H9 (cell line): ENCODE measurements at places on chromosomes 3 and 15. TPM values are rescaled to one million over a fixed set of nuclear protein-coding genes. Genes with fewer than 3 reads are reported as not detected.

DNA sequence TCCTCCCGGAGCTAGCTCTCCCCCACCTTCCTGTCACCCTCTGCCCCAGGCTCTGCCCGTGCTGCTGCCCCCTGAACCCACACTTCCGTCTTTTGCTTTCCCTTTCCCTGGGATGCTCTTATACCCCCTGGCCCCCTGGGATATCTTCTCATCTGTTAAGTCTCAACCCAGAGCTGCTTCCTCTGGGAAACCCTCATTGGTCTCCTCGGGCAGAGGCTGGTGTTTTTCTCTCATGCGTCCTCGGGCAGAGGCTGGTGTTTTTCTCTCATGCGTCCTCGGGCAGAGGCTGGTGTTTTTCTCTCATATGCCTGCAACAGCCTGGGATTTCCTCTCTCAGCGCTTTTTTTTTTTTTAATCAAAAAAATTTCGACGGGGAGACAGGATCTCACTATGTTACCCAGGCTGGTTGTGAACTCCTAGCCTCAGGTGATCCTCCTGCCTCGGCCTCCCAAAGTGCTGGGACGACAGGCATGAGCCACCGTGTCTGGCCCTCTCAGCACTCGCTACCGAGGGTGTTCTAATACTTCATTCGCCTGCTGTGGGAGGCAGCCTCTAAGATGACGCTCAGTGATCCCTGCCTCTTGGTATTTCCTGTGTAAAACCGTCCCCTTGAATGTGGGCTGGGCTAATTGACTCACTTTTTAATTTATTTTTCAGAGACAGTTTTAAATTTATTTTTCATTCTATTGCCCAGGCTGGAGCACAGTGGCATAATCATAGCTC, 62.7 kb upstream of the TFRC start:
- H3K27ac ChIP-seq: no peak overlapping the region
- no peaks in the 10 kb centered on the region for H3K27me3 ChIP-seq
- DNase-seq: no peak
- peaks cover 3% of the 10 kb centered on the region; the same call in 1 of the 2 replicates for H3K4me1 ChIP-seq

DNA sequence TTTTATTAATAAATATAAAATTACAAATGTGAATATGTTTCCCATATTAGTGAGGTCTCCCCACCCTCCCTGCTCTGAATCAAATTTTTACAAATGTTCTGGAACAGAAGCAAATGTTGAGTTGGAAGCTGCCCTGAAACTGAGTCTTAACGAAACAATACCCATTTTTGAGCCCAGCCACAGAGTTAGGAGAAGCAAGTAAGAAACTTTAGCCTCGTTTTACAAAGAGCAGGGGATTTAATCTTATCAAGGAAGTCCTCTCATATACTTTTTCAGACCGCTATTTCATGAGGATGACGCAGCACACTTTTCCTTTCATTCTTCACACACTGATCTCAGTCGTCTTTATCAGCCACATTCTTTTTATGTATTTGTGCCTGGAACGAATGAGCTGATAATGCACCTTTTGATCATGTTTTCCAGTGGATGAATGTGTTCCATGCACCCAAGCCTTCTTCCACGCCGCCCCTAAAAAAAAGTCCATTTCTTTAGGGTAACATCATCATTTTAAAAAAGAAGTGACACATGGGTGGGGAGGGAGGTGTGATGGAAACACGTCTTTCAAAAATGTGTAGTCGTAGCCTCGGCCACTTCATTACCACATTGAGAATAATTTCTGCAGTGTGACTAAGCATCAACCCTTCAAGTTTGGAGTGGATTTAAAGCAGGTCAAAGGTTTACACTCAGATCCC, 48.1 kb downstream of the SETMAR start:
- no peak overlapping the region for H3K4me3 ChIP-seq
- no peak for DNase-seq
- H3K4me1 ChIP-seq: no peaks in the 10 kb centered on the region
- no peaks in the 10 kb centered on the region for H3K27me3 ChIP-seq
- H3K27ac ChIP-seq: no peak overlapping the region

DNA sequence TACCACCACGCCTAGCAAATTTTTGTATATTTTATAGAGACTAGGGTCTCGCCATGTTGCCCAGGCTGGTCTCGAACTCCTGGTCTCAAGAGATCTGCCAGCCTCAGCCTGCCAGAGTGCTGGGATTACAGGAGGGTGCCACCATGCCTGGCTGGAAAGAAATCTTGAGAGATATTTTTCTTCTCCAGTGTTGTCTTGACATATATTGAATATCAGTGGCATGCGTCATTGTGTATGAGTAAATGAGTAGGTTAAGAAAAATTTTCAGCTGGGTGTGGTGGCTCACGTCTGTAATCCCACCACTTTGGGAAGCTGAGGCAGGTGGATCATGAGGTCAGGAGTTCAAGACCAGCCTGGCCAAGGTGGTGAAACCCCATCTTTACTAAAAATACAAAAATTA, 3.5 kb upstream of the PIF1 start:
- H3K27me3 ChIP-seq: no peaks in the 10 kb centered on the region
- DNase-seq: no peak
- H3K4me1 ChIP-seq: peaks cover 4% of the 10 kb centered on the region; the same call in 1 of the 2 replicates

DNA sequence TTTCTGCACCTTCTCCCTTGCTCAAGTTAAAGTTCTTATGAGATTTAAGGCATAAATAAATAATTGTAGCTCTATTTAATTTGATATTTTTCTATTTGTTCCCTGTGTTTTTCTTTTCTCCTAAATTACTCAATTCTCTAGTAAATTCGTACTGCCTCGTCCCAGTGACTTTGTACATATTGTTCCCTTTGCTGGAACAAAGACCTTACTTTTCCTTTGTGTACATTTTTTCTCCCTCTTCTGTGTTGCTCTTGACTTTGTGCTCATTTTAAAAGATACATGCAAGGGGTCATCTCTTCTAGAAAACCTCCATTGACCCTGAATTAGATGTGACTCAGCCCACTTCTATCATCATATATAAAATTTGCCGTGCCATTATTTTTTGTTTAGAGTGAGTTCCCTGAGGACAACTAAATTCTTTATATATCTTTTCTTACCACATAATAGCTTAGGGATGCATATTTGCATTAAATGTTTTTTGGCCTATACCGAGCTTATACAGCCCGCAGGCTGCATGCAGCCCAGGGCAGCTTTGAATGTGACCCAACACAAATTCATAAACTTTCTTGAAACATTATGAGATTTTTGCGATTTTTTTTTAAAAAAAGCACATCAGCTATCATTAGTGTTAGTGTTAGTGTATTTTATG, 29.6 kb downstream of the PPP4R2 start:
- no peak overlapping the region for H3K27ac ChIP-seq
- peaks cover 5% of the 10 kb centered on the region; the same call in 1 of the 2 replicates for H3K4me1 ChIP-seq

GRCh38 chr15:87419344-87419743, 837.2 kb downstream of the NTRK3 start:
- DNase-seq: no peak
- H3K27me3 ChIP-seq: no peaks in the 10 kb centered on the region
- no peak overlapping the region for H3K27ac ChIP-seq
- peaks cover 3% of the 10 kb centered on the region; the same call in 1 of the 2 replicates for H3K4me1 ChIP-seq
- no peaks in the 10 kb centered on the region for H3K36me3 ChIP-seq

DNA sequence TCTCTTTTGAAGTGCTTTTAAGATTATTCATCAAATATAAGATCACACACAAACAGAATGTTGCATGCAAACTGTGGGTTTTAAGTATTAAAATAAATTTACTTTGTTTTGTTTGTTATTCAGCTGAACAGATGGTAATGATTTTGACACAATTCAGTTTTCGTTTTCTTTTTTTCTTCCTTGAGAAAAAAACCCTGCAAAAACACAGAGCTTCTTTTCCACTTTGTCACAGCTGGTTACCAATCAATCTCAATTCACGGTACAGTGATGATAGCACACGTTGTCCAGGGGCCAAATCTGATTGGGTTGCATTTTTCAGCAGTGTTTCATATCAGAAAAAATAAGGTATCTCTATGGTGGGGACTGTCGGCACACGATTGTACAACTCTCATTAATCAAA, 473.6 kb downstream of the ROBO2 start:
- no peaks in the 10 kb centered on the region for H3K27me3 ChIP-seq
- no peak for DNase-seq
- H3K36me3 ChIP-seq: no peaks in the 10 kb centered on the region
- peaks cover 2% of the 10 kb centered on the region; the same call in 1 of the 2 replicates for H3K4me1 ChIP-seq
- H3K4me3 ChIP-seq: no peak overlapping the region

- H3K4me3 ChIP-seq: no peak overlapping the region; the same call in 2 of the 3 replicates
- H3K27me3 ChIP-seq: no peaks in the 10 kb centered on the region
- no peak for DNase-seq
- H3K4me1 ChIP-seq: no peaks in the 10 kb centered on the region
Measured at GRCh38 chr3:177236704-177237103, 39.4 kb upstream of the TBL1XR1 start.

DNA sequence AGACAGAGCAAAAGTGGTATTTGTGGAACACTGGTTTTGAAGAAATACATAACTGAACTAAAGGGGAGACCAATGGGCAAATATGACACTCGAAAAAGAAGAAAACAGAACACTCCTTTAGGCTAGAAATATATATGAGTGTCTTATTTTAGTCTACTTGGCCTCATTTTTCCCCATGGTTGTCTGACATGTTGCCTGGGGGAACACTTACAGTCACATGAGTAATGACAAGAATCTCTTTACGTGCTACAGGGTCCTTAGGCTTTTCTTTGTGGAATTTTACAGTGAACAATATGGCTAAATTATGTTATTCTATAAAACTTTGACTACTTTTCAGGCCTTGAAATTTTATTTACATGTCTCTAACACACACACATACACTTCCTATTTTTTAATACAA, 17.6 kb downstream of the METTL6 start:
- H3K4me3 ChIP-seq: no peak overlapping the region
- no peaks in the 10 kb centered on the region for H3K27me3 ChIP-seq
- DNase-seq: no peak
- peaks cover 4% of the 10 kb centered on the region; the same call in 2 of the 3 replicates for H3K36me3 ChIP-seq
- H3K4me1 ChIP-seq: no peaks in the 10 kb centered on the region
- H3K27ac ChIP-seq: no peak overlapping the region

GRCh38 chr3:143252931-143253330, 133.4 kb downstream of the CHST2 start:
- DNase-seq: no peak
- no peaks in the 10 kb centered on the region for H3K36me3 ChIP-seq
- H3K27ac ChIP-seq: no peak overlapping the region

DNA sequence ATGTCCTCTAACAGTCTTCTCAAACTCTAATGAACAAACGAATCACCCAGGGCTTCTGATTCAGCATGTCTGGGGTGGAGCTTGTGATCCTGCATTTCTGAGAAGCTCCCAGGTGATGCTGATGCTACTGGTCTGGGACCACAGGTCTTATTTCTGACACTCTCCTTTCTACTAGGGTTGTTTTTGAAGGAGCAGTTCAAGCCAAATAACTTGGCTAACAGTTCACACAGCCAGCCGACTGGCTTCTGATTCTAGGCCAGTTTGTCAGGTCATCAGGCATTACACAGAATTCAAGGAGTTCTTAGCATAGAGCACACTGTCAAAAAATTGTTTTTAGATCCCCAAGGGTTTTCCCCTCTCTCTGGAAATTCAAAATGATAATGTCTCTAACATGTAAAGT, 100.7 kb downstream of the TIGIT start:
- no peaks in the 10 kb centered on the region for H3K4me1 ChIP-seq
- DNase-seq: no peak
- no peaks in the 10 kb centered on the region for H3K27me3 ChIP-seq
- no peaks in the 10 kb centered on the region for H3K36me3 ChIP-seq
- H3K27ac ChIP-seq: no peak overlapping the region
- no peak overlapping the region for H3K4me3 ChIP-seq

DNA sequence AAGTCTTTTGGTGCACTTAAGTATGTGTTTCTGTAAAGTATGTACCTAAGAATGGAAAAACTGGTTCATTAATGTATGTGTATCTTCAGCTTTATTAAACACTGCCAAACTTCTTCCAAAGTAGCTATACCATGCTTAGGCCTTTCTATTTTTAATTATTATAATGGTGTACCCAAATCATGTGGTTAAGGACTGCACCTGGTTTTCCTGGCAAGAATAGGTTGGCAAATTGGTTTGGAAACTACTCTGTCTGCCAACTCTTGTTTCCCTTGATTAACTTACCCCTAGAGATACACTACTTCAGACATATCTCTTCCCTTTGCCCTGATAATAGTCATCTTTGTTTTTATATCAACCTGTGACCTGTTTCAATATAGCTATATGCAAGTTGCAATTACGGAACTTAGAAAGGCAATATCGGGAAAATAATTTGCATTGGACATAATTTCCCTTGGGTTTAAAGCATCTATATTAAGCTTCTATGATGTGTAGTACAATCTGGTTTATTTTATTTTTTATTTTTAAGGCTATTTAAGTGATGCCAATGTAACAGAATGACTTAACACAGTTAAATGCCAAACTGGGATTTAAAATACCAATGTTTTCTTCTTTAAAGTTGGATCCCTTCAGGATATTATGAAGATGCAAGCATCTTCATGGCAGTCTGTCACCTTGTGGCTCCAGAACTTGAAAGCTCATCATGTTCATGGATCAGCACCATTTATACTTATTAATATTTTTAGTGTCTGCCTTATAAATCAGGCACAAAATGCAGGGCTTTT, 40.6 kb upstream of the TMEM108 start:
- H3K27ac ChIP-seq: no peak overlapping the region
- H3K27me3 ChIP-seq: no peaks in the 10 kb centered on the region
- H3K4me3 ChIP-seq: no peak overlapping the region
- H3K36me3 ChIP-seq: no peaks in the 10 kb centered on the region
- no peaks in the 10 kb centered on the region for H3K4me1 ChIP-seq
- no peak for DNase-seq

DNA sequence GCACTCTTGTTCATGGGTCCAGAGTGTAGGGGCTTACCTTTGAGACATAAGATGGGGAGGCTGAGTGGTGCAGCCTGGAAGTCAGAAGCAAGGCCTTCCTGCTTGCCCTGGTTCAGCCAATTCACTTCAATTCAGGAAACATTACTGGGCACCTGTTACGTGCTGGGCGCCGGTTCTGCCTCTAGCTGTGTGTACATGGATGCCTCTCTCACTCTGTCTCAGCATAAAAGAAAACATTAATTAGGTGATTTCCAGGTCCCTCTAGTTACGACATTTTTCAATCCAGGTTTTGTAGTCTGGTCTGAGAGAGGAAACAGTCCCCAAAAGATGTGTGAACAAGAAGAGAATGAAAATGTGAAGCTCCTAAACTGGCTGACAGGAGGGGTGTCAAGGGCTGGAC, 1.2 kb downstream of the RTP1 start:
- DNase-seq: no peak
- no peak overlapping the region for H3K4me3 ChIP-seq
- H3K4me1 ChIP-seq: peaks cover 3% of the 10 kb centered on the region; the same call in 1 of the 2 replicates
- H3K27me3 ChIP-seq: no peaks in the 10 kb centered on the region
- H3K36me3 ChIP-seq: peaks cover 2% of the 10 kb centered on the region; the same call in 1 of the 2 replicates

Gene CADM2
- 10.0 and 10.9 TPM in 2 replicates for total RNA-seq

Gene SLC2A2
- total RNA-seq: not detected in 2 replicates

Gene PP2D1
- not detected in 2 replicates for total RNA-seq

Gene TRANK1
- 4.7 and 5.9 TPM in 2 replicates for total RNA-seq

Gene HIGD1A
- total RNA-seq: 77.6 and 84.2 TPM in 2 replicates

Gene GOLGA6C
- not detected in 2 replicates for total RNA-seq
